ENCODE measurements at places on chromosomes 5 and 9. TPM values are rescaled to one million over a fixed set of nuclear protein-coding genes. Genes with fewer than 3 reads are reported as not detected.

DNA sequence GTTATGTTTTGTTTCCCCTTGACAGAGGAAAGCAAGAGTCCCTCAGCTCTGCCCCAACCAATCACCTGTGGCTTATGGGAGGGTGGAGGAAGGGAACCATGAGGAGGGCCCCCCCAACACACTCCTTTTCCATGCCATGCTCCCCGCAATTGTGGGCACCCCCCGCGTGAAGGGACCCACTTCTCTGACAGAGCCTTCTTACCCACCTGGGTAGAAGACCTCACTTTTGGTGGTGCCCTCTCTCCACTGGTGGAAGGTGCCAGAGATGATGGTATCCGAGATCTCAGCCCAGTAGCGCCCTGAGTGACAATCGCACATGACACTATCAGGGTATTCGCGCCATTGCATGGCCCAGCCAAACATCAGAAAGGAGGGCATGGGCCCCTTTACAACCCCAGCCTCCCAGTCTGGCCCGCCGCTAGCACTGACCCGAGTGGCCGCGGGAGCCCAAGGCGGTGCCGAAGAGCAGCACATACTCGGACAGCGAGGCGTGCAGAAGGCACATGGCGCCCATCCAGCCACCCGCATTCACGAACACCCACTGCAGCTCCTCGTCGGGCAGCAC lies 714 bp downstream of the SIGMAR1 start:
- DNase-seq, result no peak

DNA sequence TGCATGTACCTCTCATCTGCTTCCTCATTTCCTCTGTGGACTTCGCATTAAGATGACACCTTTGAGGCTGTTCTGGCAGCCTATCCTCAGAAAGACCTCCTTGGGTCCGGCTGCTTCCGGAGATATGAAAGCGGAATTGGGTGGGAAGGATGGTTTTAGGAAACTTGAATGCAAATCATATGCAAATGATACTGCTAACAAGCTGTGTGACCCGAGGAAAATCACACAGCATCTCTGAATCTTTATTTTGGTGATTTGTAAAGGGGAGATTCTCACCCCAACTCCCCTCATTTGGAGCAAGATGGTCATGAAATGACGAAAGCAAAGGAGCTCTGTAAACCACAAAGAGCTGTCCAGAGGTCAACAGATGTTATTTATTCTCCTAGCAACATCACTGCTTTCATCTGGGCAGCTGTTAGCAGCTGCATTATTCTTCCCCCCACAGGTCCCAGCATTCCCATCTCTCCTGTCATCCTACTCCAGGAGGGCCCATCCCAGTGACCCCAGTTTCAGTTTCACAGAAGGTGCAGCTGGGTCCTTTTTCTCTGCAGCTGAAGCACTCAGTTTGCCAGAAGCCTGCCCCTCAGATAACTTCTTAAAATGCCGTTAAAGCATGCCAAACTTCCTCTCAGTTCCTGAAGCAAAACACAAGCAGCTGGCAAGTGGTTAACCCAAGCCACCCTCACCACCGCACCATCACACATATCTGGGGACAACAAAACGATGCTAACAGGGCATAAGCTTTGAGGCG lies 269.5 kb downstream of the SEC61B start:
- DNase-seq, result no peak

DNA sequence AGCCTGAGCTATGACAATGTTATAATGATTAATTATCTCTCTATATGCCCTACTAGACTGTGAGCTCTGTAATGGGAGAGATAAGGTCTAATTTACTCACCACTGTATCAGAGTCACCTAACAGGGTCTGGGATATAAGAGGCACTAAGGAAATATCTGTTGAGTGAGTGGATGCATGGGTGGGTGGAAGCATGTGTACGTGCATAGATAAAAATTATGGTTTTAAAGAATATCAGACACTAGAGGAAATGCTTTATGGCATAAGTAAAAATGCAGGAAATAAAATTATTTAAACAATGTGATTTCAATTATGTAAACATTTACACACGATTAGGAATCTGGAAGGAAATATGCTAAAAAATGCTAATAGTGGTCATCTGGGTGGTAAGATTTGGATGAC lies 137.8 kb downstream of the SPOCK1 start:
- no peak for DNase-seq

DNA sequence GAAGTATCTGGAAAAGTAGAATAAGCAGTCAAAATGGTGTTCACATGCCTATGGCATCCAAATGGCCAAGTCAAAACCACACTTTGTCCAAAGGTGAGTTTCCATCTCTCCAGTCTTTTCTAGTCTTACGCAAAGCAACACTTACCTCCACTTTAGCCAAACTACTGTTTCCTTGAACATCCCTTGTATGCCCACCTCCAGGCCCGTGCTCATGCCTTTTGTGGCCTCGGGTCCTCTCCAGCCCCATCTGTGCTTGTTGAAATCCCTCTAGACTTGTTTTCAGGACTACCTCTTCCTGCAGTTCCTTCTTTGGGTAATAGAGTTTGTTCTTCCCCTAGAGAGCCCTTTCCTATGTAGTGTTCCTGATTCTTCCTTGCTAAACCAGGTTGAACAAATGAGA lies 61.0 kb downstream of the ANGPTL2 start:
- DNase-seq, result no peak

DNA sequence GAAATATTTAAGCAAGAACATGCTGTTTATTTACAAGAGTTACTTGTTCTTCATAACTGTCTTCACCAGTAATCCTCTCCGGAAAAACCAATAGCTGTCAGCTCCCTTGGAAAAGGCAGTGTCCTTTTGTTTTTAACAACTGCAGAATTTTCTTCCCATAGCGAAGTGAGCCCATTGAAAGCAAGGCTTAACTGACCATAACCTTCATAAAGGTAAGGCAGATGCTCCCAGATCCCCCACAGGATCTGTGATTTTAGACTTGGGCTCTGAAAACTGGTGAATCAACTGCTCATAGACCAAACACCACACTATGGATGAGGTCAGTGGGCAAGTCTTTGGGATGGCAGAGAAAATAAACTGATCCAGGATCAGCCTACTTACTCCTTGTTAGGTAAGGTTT lies 155.0 kb downstream of the GLIS3 start:
- DNase-seq, result peak; percentile 57

- DNase-seq, result no peak
Measured at GRCh38 chr9:84045481-84046097, 65.0 kb downstream of the RMI1 start.

DNA sequence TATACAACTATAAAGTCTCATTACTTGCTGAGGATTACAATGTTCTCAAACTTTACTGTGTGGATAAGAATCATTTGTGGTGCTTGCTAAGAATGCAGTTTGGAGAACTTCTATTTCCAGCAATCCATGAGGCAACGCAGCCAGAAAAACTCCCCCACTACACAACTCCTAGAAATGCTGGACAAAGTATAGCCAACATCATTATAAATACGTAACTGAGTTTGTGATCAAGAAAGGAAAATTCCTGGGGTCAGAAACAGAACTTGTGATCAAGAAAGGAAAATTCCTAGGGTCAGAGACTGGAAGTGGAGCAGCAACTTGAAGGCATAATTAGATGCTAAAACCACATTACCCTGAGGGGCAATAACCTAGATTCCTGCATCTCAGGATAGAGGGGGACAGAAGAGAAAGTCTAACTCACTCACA lies 81.1 kb downstream of the MAT2B start:
- peak; percentile 72 for DNase-seq

DNA sequence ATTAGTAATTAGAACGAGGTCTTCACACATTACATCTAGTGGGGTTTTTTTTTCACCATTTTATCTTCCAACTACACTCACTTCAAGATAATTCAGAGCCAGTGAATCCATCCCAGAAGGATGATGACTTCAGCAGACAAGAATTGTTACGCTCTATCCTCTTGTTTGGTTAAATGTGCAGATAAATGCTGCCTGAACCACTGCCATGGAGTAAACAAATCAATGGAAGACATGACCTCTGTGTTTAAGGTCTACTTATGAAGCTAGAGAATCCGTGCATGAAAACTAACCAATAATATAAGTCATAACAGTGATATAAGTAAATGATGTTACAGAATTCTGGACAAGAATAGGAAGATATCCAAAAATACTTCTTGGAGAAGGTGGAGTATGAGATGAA lies 602.6 kb downstream of the TLR4 start:
- peak; percentile 24 for DNase-seq

- DNase-seq, result peak; percentile 99
Measured at GRCh38 chr5:10719965-10720364, 41.1 kb downstream of the DAP start.

DNA sequence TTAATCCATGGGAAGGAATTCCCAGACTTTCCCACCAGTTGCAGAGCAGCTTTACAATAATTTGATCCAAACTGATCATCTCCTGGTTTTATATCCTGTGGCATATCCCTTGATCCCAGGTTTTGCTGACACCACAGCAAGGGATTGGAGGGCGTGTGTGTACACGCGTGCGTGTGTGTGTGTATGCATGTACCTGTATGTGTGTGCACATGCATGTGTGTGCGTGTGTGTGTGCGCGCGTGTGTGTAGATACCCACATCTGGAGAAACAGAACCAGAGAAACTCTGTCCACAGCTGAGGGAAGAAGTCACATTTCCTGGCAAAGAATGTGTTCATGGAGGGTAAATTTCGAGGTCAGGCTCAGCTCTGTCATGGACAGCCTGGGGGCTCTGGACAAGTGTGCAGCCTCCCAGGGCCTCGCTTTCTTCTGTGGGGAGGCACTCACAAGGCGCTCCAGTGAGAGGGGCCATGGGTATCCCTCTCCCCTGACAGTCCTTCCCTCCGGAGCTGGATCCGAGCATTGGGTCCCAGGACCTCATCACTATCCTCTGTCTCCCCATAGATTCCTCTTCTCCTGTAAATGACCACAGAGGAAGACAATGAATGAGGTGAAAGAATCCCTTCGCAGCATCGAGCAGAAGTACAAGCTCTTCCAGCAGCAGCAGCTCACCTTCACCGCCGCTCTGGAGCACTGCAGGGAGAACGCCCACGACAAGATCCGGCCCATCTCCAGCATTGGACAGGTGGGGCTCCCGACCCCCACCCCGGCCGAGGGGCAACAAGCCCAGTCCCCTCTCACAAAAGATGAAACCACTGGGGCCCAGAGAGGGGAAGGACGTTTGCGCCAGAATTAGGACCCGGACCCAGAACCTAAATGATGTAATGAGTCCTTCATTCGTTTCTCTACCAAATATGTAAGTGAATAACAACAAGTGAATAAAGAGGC lies 4.9 kb downstream of the SPACA9 start:
- DNase-seq, result no peak

Gene LSM11
- 5.1 TPM for total RNA-seq

Gene ITGA2
- total RNA-seq, result 30.1 TPM

Gene CDC25C
- 20.5 TPM for total RNA-seq

Gene SCGB3A2
- not detected for total RNA-seq

Gene WDR31
- total RNA-seq, result 0.22 TPM

Gene UGCG
- total RNA-seq, result 74.1 TPM
